ENCODE measurements at places on chromosomes 7 and 10.

GRCh38 chr10:113402602-113403001, 150.3 kb upstream of the HABP2 start:
- no peak for DNase-seq

- no peak for DNase-seq
These were observed 11.8 kb downstream of the CHST15 start for GRCh38 chr10:124081547-124082140.

- DNase-seq: no peak
These were observed 15.7 kb downstream of the PRKCQ start for GRCh38 chr10:6564367-6564766.

GRCh38 chr10:7945469-7946187, 108.9 kb upstream of the GATA3 start:
- peak; percentile 59 for DNase-seq

GRCh38 chr7:2698581-2699288, 10.7 kb downstream of the AMZ1 start:
- DNase-seq: no peak

DNA sequence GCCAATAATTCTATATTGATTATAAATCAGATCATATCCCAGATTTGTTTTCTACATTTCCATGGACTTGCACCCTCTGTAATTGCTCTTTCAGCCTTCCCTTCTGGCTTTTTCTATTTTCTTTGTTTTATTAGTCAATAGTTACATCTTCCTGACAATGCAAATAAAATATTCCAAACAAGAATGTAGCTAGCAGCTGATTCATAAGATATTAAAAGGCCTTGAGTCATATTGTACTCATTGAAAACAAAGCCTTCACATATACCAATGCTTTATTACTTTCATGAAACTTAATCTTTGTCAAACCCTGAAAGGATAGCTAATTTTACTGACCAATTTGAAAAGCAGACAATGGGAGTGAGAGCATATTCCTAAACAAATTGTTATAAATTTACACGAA, 10.7 kb upstream of the SFMBT2 start:
- peak; percentile 59 for DNase-seq

- no peak for DNase-seq
These were observed 18.7 kb downstream of the HSPA12A start for GRCh38 chr10:116723428-116724281.

DNA sequence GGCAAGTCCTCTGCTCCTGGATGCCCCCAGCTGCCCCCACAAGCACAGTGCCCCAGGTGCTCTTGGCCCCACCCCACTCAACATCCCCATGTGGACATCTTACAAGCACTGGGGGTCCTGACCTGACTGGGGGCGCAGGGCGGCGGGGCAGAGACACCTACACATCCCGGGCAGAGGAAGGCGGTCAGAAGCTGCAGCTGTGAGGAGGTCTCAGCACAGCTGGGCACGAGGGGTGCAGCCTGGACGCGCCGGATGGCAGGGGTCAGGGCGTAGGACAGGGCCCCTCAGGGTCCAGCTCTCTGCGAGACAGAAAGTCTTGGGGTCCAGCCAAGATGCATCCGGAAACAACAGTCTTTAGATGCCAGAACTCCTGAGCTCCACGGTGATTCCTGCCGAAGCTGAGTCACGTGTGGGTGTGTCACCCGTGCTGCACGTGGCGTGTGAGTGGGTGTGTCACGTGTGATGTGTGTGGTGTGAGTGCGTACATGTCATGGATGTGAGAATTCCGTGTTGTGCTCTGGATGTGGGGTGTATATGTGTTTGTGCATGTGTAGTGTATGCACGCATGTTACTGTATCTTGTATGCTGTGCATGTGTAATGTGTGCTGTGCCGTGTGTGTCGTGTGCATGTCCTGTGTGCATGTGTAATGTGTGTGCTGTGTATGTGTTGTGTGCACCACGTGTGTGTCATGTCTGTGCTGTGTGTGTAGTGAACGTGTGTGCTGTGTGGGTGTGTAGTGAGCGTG, 5.1 kb downstream of the VENTX start:
- DNase-seq: peak; percentile 10

DNA sequence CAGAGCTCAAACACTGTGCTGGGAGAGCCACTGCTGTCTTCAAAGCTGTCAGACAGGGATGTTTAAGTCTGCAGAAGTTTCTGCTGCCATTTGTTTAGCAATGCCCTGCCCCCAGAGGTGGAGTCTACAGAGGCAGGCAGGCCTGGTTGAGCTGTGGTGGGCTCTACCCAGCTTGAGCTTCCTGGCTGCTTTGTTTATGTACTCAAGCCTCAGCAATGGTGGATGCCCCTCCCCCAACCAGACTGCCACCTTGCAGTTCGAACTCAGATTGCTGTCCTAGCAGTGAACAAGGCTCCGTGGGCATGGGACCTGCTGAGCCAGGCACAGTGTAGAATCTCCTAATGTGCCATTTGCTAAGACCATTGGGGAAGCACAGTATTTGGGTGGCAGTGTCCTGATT, 4.6 kb upstream of the CYP2C19 start:
- DNase-seq: no peak

DNA sequence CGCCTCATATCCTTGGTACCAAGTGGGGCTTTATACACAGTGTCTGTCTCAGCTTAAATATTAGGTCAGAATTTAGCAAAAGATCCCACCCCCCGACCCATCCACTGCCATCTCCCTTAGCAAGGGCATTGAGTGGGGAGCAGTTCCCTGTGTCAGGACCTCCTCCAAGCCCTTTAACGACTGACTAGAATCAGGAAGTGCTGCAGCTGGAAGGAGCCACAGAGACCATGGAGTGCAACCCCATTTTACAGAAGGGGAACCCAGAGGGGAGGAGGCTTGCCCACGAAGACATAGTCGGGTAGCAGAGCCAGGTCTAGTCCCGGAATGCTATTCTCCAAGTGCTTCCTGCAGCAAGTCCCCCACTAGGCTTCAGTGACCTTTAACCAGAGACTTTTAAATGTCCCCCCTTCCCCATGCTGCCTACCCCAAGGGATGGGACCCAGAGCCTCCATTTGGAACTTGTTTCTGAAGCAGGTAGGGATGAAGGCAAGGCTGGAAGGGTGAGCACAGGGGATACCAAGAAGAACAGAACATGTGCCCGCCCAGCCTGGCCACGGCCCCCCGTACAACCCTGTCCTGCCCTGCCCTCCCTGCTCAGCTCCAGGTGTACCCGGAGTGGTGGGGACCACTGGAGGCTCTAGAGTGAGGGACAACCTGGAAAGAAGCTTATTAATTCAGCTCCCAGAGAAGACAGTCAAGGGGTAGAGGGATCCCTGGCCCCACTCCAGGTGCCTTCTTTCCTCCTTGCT, 41.3 kb downstream of the C10orf105 start:
- DNase-seq: no peak

GRCh38 chr7:143299840-143300239, 11.7 kb downstream of the CASP2 start:
- no peak for DNase-seq

- DNase-seq: no peak
These were observed 135.1 kb upstream of the GHITM start for GRCh38 chr10:84004221-84004620.

- DNase-seq: peak; percentile 67
These were observed at the start of gene HSPA12A for GRCh38 chr10:116742367-116743265. Gene HSPA12A (minus strand): TSS chr10:116742566. CDS start chr10:116742469, 97 bp downstream.

GRCh38 chr10:109976681-109977080, 31.1 kb upstream of the ADD3 start:
- DNase-seq: no peak

- peak; percentile 37 for DNase-seq
These were observed 114.9 kb upstream of the FAM3C start for GRCh38 chr7:121510858-121511482.

DNA sequence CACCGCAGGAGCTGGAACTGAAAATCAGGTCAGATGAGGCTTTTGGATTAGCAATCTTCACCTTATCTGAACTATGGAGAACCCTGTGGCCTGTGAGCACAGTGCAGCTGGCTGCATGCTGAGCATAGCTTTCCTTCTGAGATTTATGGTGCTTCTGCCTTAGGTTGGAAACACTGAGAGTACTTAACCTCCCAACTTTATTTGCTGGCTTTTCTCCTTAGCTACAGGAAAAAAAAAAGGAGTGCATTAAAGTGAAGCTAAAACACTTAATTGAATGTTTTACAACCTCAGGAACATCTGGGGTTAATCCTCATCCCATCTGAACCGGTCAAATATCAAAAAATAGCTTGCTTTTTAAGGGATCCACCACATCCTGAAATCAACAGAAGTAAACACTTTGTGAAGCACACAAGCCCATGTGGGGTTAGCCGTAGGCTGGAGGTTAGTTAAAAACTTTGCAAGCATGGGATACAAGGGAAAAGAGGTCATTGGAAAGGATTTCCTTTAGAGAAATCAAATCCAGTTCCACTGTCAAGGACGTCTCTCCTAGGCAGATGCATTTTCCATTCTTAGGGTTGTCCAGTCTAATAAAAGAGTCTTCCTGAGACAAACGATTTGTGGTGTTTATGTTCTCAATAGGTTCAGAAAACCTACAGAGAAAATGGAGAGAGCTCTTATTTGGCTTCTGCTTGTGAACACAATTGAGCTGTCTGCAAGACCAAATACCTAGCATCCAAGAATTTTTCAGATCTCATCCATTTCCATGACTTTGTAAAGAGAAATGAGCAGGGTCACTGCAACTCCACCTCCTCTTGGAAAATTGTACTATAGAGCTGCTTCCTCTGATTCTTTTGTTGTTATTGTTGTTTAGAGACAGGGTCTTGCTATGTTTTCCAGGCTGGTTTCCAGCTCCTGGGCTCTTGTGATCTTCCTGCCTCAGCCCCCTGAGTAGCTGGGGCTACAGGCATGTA, 470.4 kb upstream of the IGFBP3 start:
- no peak for DNase-seq

GRCh38 chr7:101564778-101565211, 64.3 kb downstream of the MYL10 start:
- DNase-seq: no peak

GRCh38 chr7:2814946-2815874, 28.9 kb downstream of the GNA12 start:
- DNase-seq: no peak

GRCh38 chr7:120205101-120205500, 67.9 kb upstream of the KCND2 start:
- DNase-seq: no peak

- DNase-seq: no peak
These were observed 168.7 kb upstream of the CTBP2 start for GRCh38 chr10:125329056-125329455.

GRCh38 chr7:91082852-91083495, 181.3 kb upstream of the FZD1 start:
- DNase-seq: no peak

DNA sequence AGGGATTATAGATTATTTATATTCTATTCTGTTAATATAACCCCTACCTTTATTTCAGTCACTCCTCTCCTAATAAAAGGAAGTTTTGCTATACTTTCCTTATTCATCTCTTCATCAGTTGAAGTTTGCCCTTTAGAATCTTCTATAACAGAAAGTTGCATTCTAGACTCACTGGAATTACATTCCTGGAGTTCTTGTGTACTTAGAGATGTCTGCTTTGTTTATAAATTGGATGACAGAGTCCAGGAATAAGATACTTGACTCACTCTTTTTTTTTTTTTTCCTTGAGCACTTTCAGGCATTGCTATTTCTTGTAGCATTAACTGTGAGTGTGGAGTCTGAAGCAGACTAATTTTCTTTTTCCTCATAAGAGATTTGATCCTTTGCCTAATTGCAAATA, 640.8 kb downstream of the XPNPEP1 start:
- DNase-seq: peak; percentile 18

DNA sequence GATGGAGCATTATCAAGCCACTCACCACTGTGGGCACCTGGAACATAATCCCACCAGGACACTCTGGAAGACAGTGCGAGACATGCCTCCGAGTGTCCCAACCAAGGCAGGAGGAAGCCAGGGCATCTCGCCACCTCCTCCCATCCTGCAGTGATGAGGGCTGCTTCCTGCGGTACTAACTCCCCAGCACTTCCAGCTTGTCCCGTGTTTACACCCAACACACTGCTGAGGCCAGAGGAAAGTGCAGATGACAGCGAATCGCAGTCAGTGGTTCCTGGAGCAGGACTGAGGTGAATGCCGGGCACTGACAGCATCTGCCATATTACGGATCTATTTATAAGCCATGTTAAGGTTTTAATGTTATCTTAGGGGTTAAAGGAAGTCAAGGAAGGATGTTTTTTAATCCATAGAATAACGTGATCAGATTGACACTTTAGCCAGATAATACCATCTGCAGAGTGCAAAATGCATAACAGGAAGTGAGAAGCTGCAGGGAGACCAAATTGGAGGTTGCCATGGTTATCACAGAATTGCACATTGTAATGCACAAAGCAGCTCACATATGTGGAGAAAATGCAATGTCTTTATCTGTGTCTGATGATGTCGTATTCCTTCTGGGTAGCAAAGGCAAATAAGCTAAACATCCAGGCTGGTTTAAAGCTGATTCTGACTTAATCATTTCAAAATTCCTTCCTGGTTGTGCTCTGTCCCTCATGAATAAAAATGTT, 314.1 kb upstream of the C7orf33 start:
- no peak for DNase-seq

- no peak for DNase-seq
These were observed 38.3 kb upstream of the BTBD16 start for GRCh38 chr10:122232769-122233168.

DNA sequence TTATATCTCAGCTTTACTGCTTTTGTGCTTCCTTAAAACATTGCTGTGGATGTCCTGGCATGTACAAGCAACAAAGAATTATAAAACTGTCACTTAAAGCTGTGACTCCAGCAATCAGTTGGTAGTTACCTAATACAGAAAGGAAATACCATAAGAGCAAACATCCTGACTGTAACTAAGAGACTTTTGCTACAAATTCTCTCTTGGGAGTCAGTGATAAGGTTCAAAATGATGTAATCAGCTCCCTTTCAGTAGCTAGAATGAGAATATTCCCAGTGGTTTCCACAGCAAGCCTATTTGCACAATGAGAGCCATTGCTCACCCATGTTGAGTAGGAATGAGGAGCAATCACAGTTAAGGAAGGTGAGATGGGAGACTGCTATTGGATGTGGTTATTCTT, 7.6 kb downstream of the PNLIPRP1 start:
- no peak for DNase-seq

GRCh38 chr10:59268460-59268859, 92.0 kb downstream of the PHYHIPL start:
- DNase-seq: no peak

- DNase-seq: no peak
These were observed 35.4 kb upstream of the MKLN1 start for GRCh38 chr7:131292141-131292905.

GRCh38 chr7:154383045-154383444, 330.8 kb downstream of the DPP6 start:
- no peak for DNase-seq

GRCh38 chr7:136064627-136065237, 87.6 kb upstream of the MTPN start:
- DNase-seq: no peak

DNA sequence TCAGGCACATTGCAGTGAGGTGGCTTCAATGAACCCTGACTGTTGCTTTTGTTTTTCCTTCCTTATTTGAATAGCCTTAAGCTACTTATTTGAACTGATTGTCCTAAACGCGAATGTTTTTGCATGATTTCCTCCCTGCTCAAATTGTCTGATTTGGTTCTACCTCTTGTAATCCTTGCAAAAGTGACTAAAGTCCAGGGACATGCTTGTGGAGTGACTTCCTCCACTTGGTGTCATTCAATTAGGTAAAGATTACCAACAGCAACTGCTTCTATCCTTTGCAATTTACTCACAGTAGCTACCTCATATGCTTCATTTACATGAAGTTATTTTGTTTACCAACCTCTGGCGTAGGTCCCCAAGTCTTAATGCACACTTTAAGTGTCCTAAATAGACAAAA, 295.9 kb upstream of the TMEM229A start:
- no peak for DNase-seq

- no peak for DNase-seq
These were observed 300.0 kb downstream of the PLXNA4 start for GRCh38 chr7:132276234-132276630.

All from foreskin keratinocyte (primary cell).